ENCODE measurements at places on chromosomes 3 and 15. TPM values are rescaled to one million over a fixed set of nuclear protein-coding genes. Genes with fewer than 3 reads are reported as not detected.

CIP2A gene
- 1.5 TPM for total RNA-seq

RETNLB gene
- total RNA-seq: not detected

DNASE1L3 gene
- 3.7 TPM for total RNA-seq

GOLGA6A gene
- not detected for total RNA-seq

GRCh38 chr3:156649681-156650080 lies 24.7 kb upstream of the TIPARP start:
- DNase-seq: no peak

DNA sequence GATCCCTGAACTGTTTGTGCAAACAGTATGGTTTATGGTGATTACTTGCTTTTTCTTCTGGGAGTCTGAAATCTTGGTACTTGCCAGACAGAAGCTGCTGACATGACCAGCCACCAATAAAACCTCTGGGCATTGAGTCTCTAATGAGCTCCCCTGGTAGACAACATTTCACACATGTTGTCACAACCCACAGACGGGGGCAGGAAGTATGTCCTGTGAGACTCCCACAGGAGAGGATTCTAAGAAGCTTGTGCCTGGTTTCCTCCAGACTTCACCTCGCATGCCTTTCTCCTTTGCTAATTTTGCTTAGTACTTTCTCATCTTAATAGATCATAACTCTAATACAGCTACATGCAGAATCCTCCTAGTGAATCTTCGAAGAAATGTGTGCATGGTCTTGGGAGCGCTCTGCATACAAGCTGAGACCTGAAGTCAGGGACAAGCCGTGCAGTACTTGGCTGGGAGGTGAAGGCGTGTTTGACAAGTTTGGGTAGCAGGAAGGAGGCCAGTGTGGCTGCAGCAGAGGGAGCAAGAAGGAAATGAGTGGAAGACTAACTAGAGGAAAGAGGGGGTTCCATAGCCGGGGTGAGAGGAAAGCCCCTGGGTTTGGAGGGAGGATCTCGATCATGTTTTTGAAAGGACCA lies 49.0 kb downstream of the B3GNT5 start:
- no peak for DNase-seq

GRCh38 chr3:124442463-124442862 lies 287.8 kb upstream of the UMPS start:
- no peak for DNase-seq

DNA sequence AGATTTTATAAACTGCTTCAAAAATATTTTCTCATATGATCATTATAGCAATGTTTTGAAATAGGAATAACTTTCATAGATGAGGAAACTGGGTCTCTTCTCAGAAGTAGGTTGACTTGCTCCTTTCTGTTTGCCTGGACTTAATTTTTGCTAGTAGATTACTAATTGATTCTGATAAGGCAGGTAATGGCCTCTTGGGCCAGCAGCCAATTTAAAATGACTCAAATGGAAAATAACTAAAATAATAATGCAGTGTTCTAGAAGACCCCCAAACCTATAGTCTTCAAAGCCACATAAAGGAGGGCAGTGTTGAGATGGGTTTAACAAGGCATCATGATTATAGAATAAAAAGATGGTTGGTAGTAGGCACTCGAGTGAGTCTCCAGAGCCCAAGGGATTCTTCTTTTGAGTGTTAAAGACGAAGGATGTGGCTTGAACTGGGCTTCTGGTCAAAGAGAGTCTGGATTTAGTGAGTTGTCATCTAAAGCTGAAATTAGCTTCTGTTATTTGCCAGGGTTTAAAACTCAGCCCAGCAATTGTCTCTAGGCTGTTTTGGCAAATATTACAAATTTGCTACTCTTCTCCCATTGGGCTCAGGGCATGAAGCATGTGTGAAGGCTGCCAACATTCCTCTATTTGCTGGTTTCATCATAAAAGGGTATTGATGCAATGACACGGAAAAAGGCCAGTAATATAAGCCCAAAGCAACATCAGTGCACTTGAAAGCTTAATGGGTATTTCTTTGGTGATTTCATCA lies 297.1 kb upstream of the MEIS2 start:
- no peak for DNase-seq
